Activated CD4-positive, alpha-beta T cell treated with anti-CD3 and anti-CD28 coated beads, Interleukin-2, amount 10 ng/mL, durations not matched to agents 24 days and 14 days (primary cell): ENCODE measurements at places on chromosomes 6 and 20. TPM values are rescaled to one million over a fixed set of nuclear protein-coding genes. Genes with fewer than 3 reads are reported as not detected.

DNA sequence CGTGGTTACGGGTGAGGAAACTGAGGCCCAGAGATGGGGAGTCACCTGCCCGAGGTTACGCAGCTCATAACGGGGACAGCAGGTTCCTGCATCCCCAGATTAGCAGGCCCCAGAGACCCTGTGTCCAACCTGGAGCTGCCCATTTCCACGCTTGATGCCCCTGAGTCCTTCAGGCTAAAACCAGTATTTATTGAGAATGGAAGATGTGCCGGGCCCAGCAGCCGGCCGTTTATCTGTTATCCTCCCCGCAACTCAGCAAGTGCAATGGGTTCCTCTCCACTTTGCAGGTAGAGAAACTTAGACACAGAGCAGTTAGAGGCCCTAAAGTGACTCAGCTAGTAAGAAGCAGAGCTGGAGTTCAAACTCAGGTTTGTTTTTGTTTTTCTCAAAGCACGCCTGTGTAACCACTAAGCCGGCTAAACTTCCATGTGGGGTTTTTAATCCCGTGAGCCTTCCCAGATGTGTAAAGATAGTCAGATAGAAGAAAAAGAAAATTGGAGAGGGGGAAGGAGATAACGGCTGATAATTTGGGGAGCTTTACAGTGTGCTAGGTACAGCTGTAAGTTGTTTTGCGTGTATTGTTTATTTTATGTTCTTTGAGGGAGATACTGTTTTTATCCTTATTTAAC is 775 bp downstream of the PFDN4 start:
- H3K36me3 ChIP-seq: peaks cover 28% of the 10 kb centered on the region
- H3K27me3 ChIP-seq: no peaks in the 10 kb centered on the region
- peak overlapping the region; percentile 88 for H3K4me3 ChIP-seq
- H3K27ac ChIP-seq: peak overlapping the region; percentile 91
- peaks cover 39% of the 10 kb centered on the region for H3K4me1 ChIP-seq
- DNase-seq: no peak

GRCh38 chr20:37734228-37734985 is 40.6 kb downstream of the CTNNBL1 start:
- DNase-seq: no peak
- H3K27ac ChIP-seq: peak overlapping the region; percentile 49

The UNC93A gene
- total RNA-seq: not detected in 2 replicates

DNA sequence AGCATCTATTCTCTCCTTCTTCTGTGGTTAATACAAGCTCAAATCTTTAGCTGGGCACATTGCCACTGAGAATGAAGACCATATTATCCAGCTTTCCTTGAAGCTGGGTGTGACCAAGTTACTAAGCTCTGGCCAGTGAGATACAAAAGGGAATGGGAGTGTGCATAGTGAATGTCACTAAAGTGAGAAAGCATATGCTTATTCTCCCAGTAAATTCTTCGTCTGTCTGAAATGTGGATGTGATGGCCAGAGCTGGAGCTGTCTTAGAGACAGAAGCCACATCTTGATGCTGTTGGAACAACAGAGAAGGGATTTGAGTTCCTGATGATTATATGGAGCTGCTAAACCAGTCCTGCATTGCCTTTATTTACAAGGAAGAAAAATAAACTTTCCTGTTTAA is 60.1 kb downstream of the SESN1 start:
- no peak overlapping the region for H3K4me3 ChIP-seq
- no peak overlapping the region for H3K27ac ChIP-seq
- peaks cover 7% of the 10 kb centered on the region for H3K4me1 ChIP-seq
- DNase-seq: no peak

The OPN5 gene
- not detected in 2 replicates for total RNA-seq

DNA sequence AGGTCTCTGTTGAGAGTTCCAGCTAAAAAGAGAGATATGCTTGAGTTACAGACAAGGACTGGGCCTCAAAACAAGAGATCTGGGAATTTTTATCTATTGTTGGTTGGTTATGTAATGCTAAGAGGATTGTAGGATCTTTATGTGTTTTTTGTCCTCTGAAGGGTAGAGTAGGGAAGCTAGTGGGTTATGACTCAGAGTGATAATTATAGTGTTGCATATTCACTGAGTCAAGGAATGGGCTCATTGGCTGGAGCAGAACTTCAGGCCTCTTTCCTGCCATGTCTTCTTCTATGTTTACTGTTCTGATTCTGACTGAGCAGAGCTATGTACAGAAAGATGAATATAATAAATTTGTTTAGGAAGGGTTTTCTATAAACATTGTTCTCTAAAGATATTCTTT is 66.1 kb upstream of the NOX3 start:
- no peaks in the 10 kb centered on the region for H3K27me3 ChIP-seq
- H3K36me3 ChIP-seq: peaks cover 1% of the 10 kb centered on the region
- H3K27ac ChIP-seq: no peak overlapping the region
- H3K4me1 ChIP-seq: peaks cover 12% of the 10 kb centered on the region

The HAO1 gene
- not detected in 2 replicates for total RNA-seq

- no peak for DNase-seq
- no peak overlapping the region for H3K27ac ChIP-seq
- H3K4me1 ChIP-seq: peaks cover 25% of the 10 kb centered on the region
- no peaks in the 10 kb centered on the region for H3K27me3 ChIP-seq
These were observed 27.1 kb downstream of the CDYL start for GRCh38 chr6:4803343-4803744.

- H3K36me3 ChIP-seq: peaks cover 27% of the 10 kb centered on the region
- no peak overlapping the region for H3K4me3 ChIP-seq
- H3K27ac ChIP-seq: no peak overlapping the region
- H3K27me3 ChIP-seq: no peaks in the 10 kb centered on the region
These were observed 13.2 kb downstream of the RNF146 start for GRCh38 chr6:127279815-127280214.

GRCh38 chr6:5398530-5398929 is 137.2 kb downstream of the FARS2 start:
- no peak overlapping the region for H3K4me3 ChIP-seq
- DNase-seq: peak; percentile 64
- no peaks in the 10 kb centered on the region for H3K27me3 ChIP-seq
- H3K36me3 ChIP-seq: no peaks in the 10 kb centered on the region
- H3K27ac ChIP-seq: no peak overlapping the region

DNA sequence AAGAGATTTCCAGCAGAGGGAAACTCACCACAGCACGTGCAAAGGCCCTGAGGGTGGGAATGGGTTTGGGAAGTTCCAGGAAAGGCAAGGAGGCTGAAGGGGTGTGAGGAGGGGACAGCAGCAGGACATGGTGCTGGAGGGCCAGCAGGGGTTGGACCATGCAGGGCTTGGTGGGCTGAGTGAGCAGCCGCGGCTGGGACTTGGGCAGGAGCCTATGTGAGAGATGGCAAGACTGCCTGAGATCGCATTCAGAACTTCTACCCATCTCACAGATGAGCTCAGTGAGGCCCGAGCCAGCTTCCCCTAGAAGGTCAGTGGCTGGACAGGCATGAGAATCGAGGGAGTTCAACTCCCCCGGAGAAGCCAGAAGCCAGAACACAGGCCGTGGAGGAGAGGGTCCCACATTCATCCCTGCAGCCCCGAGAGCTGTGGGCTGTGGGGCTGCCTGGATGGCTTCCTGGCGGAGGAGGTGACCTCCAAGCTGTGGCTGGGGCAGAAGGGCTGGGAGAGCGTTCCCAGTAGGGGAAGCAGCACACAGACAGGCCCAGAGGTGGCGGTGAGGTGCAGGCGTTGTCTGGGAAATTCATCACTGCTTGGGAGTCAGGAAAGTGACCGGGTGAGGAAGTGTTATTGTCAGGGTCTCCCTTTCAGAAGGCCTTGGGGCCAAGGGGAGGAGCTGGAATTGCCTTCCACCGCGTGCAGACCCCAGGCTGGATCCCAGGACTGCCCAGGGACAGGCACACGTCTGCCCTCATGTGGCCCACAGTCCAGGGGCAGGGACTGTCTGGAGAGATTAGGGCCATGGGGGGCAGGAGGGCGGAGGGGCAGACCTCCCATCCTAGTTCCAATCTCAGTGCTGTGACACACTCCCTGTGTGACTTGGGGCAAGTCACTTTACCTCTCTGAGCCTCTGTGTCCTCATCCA is 103.8 kb downstream of the CEBPB start:
- no peak overlapping the region for H3K27ac ChIP-seq
- no peak overlapping the region for H3K4me3 ChIP-seq
- H3K27me3 ChIP-seq: peaks cover 3% of the 10 kb centered on the region
- no peak for DNase-seq
- no peaks in the 10 kb centered on the region for H3K36me3 ChIP-seq
- H3K4me1 ChIP-seq: peaks cover 31% of the 10 kb centered on the region

GRCh38 chr6:136085370-136086115 is 164.6 kb downstream of the MTFR2 start:
- no peak overlapping the region for H3K27ac ChIP-seq
- no peaks in the 10 kb centered on the region for H3K36me3 ChIP-seq
- no peak for DNase-seq
- H3K4me1 ChIP-seq: peaks cover under 1% of the 10 kb centered on the region
- H3K27me3 ChIP-seq: no peaks in the 10 kb centered on the region

The SPDEF gene
- not detected in 2 replicates for total RNA-seq

- no peaks in the 10 kb centered on the region for H3K27me3 ChIP-seq
- DNase-seq: no peak
- peaks cover 37% of the 10 kb centered on the region for H3K4me1 ChIP-seq
- H3K36me3 ChIP-seq: peaks cover 3% of the 10 kb centered on the region
- no peak overlapping the region for H3K4me3 ChIP-seq
These were observed 19.2 kb upstream of the TBC1D22B start for GRCh38 chr6:37238381-37238780.

GRCh38 chr6:100236389-100236788 is 228.3 kb downstream of the SIM1 start:
- H3K4me3 ChIP-seq: no peak overlapping the region
- H3K27me3 ChIP-seq: peaks cover 9% of the 10 kb centered on the region
- no peak overlapping the region for H3K27ac ChIP-seq
- H3K4me1 ChIP-seq: no peaks in the 10 kb centered on the region

DNA sequence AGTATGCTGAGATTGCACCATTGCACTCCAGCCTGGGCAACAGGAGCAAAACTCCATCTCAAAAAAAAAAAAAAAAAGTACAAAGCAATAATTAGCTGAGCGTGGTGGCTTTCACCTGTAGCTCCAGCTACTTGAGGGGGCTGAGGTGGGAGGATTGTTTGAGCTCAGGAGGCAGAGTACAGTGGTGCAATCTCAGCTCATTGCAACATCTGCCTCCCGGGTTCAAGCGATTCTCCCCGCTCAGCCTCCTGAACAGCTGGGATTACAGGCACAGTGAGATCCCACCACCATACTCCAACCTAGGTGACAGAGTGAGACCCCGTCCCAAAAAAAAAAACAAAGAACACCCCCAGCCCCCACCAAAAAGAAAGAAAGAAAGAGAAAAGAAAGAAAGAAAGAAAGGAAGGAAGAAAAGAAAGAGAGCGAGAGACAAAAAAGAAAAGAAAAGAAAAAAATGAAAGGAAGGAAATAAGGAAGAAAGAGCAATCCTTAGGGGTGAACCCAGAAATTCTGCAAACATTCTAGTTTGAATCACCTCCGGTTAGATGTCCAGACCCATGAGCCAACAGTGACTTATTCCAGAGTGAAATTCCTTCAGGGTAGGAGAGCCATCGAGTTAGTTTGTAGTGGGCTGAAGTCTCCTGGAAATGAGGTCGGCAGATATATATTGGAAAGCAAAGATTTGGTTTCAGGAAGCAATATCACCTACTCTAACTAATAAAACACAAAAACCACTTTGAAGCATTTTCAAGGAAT is 3.2 kb upstream of the RIPOR3 start:
- H3K27me3 ChIP-seq: peaks cover 39% of the 10 kb centered on the region
- H3K4me3 ChIP-seq: no peak overlapping the region
- H3K36me3 ChIP-seq: no peaks in the 10 kb centered on the region
- DNase-seq: no peak

DNA sequence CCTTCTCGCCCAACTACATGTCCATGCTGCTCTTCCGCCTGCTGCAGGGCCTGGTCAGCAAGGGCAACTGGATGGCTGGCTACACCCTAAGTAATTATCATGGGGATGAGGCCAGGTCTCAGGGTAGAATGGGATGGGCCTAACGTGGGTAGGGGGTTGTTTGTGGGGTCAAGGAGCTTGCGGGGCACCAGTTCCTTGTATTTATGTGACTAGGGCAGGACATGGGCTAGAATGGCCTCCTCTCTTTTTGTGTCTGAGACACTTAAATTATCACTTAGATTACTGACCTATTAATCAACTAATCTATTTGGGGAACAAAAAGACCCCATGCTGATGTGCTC is 10.7 kb downstream of the SLC22A1 start:
- H3K36me3 ChIP-seq: no peaks in the 10 kb centered on the region
- H3K4me3 ChIP-seq: no peak overlapping the region
- H3K4me1 ChIP-seq: peaks cover 9% of the 10 kb centered on the region
- DNase-seq: no peak
- no peak overlapping the region for H3K27ac ChIP-seq
- no peaks in the 10 kb centered on the region for H3K27me3 ChIP-seq

The TSPO2 gene
- total RNA-seq: not detected in 2 replicates

The COL19A1 gene
- not detected in 2 replicates for total RNA-seq

The C6orf163 gene
- total RNA-seq: 1.3 and 1.9 TPM in 2 replicates

The KDM1B gene
- 8.5 and 8.6 TPM in 2 replicates for total RNA-seq

The PRR18 gene
- total RNA-seq: not detected in 2 replicates

GRCh38 chr6:33417128-33417902 is 592 bp downstream of the CUTA start:
- peak overlapping the region; percentile 92 for H3K4me3 ChIP-seq
- H3K36me3 ChIP-seq: peaks cover 36% of the 10 kb centered on the region
- H3K4me1 ChIP-seq: peaks cover 63% of the 10 kb centered on the region
- peak; percentile 72 for DNase-seq
- H3K27me3 ChIP-seq: peaks cover 1% of the 10 kb centered on the region

The GPSM3 gene
- total RNA-seq: 81.1 and 82.4 TPM in 2 replicates
